NCI-H510A treated with DMSO at 0.1 percent for 48 hours (cell line): ENCODE measurements at places on chromosomes 6 and 20.

- no peak for DNase-seq
These were observed 31.5 kb upstream of the GJA1 start for GRCh38 chr6:121403964-121404363.

GRCh38 chr20:55693641-55694040 is 311.7 kb downstream of the CBLN4 start:
- DNase-seq, result no peak

DNA sequence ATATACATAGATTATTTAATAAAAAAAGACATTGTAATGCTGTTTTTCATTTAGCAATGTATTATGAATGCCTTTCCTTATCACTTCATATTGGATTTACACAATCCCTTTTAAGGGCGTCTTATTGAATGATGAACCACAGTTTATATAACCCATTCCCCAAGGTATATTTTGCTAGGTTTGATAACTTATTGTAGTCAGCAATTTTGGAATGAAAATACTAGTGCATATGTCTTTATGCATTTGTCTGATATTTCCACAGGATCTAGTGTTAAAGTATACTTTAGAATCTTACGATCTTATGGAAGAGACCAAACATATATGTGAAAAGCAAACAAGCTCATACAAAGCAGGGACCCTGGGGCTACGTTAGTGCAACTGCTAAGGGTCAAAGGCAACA is 180.4 kb upstream of the RIN2 start:
- no peak for DNase-seq

DNA sequence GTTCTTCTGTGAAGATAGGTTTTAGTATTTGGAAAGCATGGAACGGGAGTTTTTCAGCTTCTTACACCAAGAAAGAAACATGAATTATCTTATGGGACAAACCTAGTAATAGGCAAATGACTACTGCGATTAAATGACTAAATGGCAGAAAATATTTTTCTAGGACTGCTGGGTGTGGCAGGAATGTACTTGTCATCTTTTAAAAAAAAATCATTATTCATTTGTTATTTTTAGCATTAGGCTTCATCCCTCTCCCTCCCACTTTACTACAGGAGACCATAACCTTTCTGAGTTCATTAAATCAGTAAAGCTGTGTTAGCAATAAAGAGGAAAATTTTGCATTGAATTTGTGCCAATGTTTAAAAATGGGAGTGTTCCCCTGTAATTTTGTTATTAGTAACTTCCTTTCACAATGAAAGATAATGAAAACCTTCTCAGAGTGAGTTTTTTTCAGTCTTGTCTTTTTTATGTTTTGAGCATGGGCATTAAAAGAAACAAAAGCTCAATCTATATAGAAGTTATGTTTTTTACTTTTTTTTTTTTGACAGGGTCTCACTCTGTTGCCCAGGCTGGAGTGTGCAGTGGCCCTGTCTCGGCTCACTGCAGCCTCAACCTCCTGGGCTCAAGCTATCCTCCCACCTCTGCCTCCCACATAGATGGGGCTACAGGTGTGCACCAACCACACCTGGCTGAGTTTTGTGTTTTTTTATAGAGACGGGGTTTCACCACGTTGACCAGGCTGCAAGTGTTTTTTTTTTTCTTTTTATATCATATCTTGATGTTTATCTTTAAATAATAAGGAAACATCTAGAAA is 105.6 kb upstream of the CLDN20 start:
- no peak for DNase-seq

GRCh38 chr20:14576196-14576877 is 238.9 kb upstream of the FLRT3 start:
- no peak for DNase-seq

GRCh38 chr6:22071270-22072041 is 225.4 kb downstream of the PRL start:
- peak; percentile 11 for DNase-seq

- DNase-seq, result no peak
These were observed 8.2 kb downstream of the PPP1R14C start for GRCh38 chr6:150150821-150151646.

DNA sequence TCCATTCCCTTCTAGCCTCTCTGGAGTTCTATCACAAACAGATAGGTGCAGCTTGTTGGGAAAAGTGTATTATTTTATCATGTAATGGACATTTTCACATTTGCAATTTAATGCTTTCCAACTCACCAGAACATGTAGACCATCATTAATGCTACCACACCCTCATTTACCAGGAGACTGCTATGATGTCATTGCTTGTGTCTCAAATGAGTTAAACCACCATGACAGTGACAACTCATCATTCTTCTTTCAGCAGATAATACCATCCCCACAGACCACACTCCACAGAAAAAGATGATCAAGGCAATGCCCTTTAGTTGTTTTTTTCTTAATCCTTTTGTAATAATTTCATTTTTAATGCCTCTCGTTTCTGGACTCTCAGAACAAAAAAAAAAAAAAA is 168.7 kb downstream of the AIG1 start:
- no peak for DNase-seq

DNA sequence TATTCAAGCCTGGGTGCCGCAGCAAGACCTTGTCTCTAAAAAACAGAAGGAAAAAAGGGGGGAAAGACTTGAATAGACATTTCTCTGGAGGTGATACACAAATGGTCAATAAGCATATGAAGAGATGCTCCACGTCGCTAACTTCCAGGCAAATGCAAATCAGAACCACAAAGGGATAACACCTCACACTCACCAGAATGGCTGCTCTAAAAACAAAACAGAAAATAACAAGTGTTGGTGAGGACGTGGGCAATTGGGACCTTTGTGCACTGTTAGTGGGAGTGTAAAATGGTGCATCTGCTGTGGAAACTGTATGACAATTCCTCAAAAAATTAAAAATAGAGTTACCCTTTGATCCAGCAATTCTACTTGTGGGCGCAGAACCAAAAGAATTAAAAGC is 48.4 kb upstream of the TULP1 start:
- no peak for DNase-seq

GRCh38 chr20:17466641-17467040 is 64.5 kb downstream of the BFSP1 start:
- DNase-seq, result no peak

GRCh38 chr6:208364-208763 is 83.9 kb upstream of the DUSP22 start:
- DNase-seq, result no peak

DNA sequence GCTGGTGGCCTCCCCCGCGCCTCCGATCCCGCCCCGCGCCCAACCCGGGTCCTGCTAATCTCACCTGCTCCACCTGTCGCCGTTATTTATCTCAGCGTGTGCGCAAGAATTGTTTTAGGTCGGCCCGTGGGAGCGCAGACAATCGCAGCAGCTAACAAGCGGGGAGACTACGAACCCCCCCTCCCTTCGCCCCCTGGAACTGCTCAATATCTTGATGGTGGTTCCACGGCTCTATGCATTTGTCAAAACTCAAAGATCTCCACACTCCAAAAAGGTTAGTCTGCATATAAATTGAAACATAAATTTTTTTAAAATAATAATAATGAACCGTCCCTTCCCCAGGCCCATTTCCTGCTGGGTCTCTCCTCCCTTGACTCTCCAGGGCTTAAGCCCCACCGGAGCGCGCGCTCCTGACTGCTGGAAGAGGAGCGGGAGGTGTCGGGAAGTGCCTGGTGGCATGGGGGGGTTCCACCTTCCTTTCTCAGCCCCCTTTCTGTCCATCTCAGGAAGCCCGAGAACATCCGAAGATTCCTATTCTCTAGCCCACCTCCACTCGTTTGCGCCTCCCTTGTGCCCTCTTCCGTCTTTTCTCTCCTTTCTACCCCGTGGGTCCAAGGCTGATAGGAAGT is 1.6 kb upstream of the MDGA1 start:
- DNase-seq, result peak; percentile 55

GRCh38 chr6:160215232-160215631 is 43.4 kb downstream of the SLC22A2 start:
- no peak for DNase-seq

DNA sequence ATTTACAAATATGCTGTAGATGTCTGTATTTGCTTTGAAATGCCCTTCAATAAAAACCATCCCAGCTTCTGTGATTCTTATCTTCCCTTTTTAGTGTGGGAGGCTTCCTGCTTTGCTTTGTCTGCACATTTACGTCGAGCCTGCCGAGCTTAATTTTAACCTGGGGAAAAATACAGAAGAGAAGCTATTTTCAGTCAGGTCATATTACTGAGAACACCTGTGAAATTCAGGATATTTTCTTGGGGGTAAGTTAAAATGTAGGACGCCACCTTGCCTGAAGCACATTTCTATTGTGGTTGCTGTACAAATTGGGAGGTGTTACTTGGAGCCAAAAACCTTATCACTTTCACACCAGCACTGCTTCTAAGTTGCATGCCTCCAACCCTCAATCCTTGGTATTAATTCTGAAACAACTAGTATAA is 43.6 kb upstream of the FUCA2 start:
- DNase-seq, result no peak

GRCh38 chr6:107106165-107106564 is 9.2 kb downstream of the BEND3 start:
- no peak for DNase-seq

DNA sequence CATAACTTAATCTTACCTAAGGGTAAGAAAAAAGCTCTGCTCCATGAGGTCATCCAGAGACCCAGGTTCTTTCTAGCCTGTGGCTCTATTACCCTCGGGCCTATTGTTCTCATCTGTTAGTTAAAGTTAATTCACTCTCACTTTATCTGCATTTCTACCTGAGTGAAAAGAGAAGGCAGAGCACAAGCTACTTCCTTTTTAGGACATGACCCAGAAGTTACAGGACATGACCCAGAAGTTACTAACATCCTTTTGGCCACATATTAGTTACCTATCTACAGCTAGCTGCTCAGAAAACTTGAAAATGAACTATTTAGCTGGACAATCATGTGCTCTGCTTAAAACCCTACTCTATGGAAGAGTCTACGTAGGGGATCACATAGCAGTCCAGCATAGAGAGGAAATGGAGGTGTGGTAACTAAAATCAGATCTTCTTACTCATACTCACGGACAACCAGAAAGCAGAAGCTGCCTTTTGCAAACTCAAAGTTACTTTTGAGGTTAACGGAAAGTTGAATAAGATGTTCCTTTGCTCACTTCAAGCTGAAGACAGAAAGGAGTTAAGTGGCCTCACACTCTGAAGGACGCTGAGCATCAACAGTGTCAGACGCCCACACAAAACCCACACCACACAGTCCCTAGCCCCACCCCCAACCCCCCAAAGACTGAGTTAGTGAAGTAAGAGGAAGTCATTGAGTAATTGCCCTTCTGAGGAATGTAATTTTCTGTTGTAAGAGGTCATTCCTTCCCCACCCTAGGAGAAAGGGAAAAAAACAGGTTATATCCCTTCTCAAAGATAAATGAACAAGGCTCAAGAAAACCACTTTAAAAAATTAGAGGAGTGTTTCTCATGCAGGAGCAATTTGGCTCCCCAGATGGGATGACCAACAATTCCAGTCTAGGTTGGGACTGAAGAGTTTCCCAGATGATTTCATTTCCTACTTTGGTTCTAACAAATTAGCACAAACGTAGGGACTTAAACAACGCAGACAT is 45.9 kb upstream of the TAB2 start:
- DNase-seq, result no peak

DNA sequence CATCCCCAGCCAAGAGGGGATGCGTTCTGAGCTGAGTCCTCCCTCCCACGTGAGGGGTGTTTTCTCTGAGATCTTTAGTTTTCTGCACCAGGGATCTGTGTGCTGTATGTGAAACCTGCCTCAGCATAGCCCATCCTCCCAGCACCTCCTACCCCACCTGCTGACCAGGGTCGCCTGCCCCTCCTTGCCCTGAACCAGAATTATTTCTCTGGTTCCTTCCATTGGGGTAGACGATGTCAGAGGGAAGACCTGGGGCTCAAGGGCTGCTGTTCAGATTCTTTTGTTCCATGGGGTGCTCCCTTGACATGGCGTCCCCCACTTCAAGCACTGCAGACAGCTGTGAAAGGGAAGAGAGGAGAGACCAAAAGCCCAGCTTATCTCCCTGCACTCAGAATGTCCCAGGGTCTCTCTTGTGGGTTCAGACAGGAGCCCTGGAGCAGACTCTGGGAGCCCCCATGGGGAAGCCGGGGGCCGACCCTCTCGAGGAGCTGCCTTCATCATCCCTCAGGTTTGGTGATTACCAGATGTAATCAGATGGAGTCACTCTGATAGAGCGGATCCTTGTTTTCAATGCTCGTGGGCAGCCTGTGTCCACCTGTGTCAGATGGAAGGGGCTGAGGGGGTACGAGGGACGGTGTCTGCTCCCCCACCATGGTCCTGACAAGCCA is 74.3 kb downstream of the ERMARD start:
- DNase-seq, result no peak

- no peak for DNase-seq
These were observed 187.8 kb upstream of the PRDM1 start for GRCh38 chr6:105898286-105898685.

DNA sequence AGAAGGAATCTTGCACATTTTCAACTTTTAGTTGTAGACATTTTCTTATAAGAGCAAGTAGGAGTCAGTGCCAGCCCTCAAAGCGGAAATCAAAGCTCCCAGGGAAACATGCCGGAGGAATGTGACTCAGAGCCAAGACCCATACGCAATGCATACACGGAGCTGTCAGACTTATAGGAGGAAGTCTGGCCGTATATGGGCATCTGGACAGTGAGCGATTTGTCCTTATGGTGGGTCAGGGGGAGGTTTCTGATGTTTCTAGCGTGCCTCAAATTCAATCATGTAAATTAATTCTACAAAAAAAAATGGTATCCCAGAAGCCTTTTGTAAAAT is 3.6 kb upstream of the CCN2 start:
- DNase-seq, result no peak

GRCh38 chr6:15921243-15921642 is 207.6 kb upstream of the MYLIP start:
- no peak for DNase-seq

DNA sequence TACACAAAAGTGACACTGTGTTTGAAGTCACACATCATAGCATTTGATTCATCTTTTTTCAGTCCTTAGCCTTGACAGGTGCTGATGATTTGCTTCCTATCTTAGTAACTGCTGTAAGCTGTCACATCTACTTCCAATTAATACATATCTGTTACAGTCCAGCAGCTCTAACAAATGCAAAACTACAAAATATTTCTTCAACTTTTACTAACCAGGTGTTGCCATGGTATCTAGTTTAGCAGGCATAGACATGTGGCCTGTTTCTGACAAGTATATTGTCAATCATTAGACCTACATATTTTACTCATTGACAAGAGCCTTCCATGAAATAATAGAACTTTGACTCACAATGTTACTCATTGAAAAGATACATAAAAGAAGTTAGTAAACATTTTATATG is 1159.7 kb downstream of the GRIK2 start:
- DNase-seq, result no peak

- DNase-seq, result no peak
These were observed 14.1 kb downstream of the SAMD5 start for GRCh38 chr6:147522597-147522996.

- no peak for DNase-seq
These were observed 4.3 kb upstream of the SGK1 start for GRCh38 chr6:134322216-134322615.

GRCh38 chr20:14757728-14758127 is 420.3 kb upstream of the FLRT3 start:
- DNase-seq, result no peak

GRCh38 chr6:137903274-137903932 is 36.3 kb downstream of the TNFAIP3 start:
- DNase-seq, result no peak
